ENCODE measurements at places on chromosomes 6 and 20. TPM values are rescaled to one million over a fixed set of nuclear protein-coding genes. Genes with fewer than 3 reads are reported as not detected.
A peak's percentile ranks its signal among the peaks of the same experiment; 100 is the strongest.

DNA sequence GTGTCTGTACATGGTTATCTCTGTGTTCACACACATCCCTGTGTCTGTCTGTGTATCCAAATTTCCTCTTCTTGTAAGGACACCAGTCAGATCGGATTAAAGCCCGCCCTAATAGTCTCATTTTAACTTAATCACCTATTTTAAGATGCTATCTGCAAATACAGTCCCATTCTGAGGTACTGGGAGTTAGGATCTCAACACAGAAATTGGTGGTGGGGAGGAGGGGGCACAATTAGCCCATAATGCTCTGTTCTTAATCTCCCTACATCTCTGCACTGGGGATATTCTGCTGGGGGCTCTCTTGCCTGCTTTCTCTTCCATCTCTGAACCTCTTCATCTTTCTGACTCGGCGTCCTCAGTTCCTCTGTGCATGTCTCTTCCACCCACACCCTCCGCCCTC, 320.7 kb downstream of the CDC5L start:
- no peak for DNase-seq

DNA sequence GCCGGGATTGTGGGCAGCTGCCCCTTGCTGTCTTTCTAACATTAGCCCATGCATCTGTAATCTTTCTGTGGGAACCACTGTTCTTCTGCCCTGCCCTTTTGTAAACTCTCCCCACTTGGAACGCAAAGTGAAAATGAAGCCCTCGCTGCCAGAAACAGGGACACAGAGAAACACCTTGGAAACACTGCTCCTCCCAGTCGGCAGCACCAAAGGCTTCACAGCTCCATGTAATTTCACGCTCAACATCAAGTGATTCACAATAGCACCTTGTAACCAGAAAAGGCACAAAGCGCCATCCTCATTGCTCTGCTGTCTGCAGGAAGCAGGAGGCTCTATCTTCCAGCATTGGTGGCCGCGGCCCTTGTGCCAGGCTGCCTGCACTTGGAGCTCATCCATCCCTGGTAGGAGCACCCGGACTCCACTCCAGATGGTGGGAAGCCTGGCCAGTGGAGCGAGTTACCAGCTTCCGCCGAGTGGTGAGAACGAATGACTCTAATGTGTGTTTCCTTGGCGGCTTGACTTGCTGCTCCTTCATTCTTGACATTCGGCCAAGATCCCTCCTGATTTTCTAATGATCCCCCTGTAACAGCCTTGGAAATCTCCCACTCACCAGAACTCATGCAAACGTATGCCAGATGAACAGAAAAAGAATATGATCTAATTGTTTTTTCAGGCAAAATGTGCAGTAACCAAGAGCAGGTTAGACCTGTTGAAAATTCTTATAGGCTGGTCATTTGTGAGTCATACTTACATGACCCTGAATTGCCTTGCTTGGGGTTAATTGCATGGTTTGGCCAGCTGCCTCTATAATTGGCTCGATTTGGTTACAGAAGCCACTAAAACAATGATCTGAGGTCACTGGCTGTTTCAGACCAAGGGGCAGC, 169.1 kb upstream of the CDYL start:
- DNase-seq: peak; percentile 70

DNA sequence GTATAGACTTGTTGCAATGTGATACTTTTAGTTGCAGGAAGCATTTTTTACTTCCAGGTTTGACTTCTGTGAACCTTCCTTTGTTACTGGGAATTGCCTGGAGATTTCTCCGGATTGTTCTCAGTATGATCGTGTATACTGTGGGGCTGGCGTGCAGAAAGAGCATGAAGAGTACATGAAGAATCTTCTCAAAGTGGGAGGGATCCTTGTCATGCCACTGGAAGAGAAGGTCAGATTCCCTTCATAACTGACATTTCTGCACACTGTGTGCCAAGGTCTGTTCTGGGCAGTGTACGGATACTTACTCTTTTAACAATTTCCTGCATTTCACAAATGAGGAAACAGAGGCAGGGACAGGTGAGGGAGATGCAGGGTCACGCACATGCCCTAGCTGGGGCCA, 9.7 kb downstream of the PCMTD2 start:
- no peak for DNase-seq

GRCh38 chr6:108782179-108783041, 65.8 kb upstream of the ARMC2 start:
- DNase-seq: peak; percentile 56

GRCh38 chr20:38395165-38395564, 40.0 kb downstream of the SNHG17 start:
- no peak for DNase-seq

GRCh38 chr6:30966154-30966553, 17.4 kb upstream of the MUC21 start:
- DNase-seq: no peak

DNA sequence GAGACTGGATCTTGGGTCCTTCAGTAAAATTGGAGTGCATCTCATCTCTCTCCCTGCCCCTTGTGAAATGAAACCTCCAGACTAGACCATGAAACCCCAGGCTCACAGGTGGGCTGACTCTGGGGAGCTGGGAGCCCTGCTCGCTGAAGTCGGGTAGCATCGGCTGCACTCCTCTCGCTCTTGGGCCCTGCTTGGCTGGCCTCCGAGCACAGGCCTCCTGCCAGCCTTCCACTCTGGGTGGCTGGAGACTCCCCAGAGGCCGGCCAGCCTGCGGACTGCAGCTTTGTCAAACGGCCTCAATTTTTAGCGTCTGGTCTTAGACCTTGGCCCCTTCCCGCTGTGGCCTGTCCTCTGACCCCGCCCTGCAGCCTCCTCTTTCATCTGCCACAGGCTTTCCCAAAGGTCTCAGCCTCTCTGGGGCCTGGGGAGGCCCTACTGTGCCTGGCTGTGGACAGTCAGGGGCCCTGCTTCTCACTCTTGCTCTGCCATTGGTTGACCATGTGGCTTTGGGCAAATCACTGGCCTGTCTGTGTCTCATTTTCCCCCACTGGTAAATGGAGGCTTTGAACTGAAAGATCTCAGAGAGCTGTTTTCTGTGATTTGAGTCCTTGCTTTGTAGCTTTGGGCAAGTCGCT, 45.1 kb downstream of the SRC start:
- DNase-seq: no peak

- no peak for DNase-seq
These were observed 877 bp downstream of the ENPP4 start for GRCh38 chr6:46130666-46131065.

DNA sequence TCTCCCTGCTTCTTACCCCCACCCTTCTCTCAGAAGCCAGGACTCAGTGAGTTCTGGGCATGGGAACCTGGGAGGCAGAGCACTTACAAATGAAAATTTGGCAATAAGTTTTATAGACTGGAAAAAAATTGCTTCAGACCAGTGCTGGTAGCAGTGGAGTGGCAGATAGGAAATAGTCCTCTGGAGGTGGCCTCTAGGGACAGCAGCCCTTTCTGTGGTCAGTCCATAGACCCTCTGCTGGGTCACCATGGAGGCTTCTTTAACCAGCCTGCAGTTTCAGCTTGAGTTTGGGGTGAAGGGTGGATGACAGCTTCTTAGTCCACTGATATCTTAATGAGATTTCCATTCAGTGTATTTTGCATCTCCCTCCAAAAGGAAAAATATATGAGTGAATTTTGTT, 179.1 kb downstream of the ARID1B start:
- DNase-seq: no peak

The CST1 gene
- total RNA-seq: 24.5 TPM

The GPLD1 gene
- not detected for total RNA-seq

The HLA-F gene
- total RNA-seq: 11.2 TPM

The TTK gene
- total RNA-seq: 7.2 TPM

The OTOR gene
- total RNA-seq: not detected

The FAM83C gene
- not detected for total RNA-seq
